Stimulated activated CD8-positive, alpha-beta memory T cell treated with anti-CD3 and anti-CD28 coated beads, Interleukin-4, amount 100 ng/mL, for 4 hours (primary cell): ENCODE measurements at places on chromosomes 1 and 21.

DNA sequence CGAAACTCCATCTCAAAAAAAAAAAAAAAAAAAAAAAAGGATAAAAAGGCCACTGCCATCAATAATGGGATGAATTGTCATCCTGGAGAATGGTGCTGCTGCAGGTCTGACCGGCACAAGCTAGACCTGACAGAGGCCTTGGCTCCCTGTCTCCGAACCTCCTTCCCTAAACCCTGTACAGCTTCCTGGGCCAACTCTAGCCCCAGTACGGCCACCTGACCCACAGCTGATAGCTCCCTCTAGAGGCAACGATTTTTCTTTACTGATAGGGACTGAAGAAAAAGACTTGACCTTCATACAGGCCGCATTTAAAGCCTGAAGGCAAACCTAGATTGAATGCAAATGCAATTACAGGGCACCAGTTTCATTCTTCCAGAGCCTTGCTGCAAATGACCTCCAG, 30.7 kb downstream of the NOL9 start:
- DNase-seq: no peak

DNA sequence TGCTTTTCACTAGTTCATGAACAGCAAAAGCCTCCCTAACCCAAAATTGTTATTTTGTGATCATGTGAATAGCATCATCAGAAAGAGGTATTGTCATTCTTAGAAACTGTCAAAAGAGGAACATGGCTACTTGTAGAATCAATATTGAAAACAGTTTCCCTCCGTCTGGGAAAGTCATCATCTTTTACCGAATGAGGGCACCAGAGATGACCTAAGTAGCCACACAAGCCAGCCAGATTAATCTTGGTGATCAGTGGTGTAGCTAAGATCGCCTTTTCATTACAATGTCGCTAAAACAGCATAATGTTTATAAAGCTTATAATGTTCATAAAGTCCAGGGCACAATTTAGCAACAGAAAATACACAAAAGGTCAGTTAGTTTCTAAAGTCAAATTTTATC, 136.1 kb downstream of the SIPA1L2 start:
- no peak for DNase-seq

DNA sequence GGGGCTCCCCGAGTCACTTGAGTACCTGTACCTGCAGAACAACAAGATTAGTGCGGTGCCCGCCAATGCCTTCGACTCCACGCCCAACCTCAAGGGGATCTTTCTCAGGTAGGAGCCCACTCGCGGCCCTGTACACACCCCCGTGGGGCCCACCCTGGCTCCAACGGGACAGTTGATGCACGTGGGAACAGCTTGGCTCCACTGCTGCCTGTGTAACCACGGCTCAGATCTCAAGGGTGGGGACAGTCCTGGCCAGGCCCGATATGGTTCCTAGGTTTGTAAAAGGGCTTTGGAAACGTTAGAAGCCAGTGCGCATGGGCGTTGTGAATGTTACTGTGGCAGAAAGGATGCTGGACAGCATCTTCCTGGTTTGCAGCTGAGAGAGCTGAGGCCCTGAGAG, 18.8 kb downstream of the PODN start:
- no peak for DNase-seq

- DNase-seq: no peak
Measured at GRCh38 chr1:72891976-72892375, 609.6 kb upstream of the NEGR1 start.

DNA sequence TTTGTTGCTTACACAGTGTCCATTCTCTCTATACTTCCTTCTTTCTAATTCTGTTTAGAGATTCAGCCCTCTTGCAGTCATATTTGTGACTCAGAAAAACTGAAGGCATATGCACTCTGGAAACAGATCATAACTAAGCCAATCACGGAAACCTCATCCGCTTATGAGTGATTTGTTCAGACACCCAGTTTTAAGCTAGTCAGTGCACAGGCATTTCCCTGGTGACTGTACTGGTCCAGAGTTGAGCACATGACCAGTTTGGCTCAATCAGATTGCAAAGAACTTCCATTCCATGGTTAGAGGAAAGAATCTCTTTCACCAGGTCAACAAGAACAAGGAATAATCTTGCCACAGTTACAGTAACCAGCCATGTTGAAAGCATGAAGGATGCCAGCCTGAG, 69.2 kb upstream of the SGIP1 start:
- no peak for DNase-seq

DNA sequence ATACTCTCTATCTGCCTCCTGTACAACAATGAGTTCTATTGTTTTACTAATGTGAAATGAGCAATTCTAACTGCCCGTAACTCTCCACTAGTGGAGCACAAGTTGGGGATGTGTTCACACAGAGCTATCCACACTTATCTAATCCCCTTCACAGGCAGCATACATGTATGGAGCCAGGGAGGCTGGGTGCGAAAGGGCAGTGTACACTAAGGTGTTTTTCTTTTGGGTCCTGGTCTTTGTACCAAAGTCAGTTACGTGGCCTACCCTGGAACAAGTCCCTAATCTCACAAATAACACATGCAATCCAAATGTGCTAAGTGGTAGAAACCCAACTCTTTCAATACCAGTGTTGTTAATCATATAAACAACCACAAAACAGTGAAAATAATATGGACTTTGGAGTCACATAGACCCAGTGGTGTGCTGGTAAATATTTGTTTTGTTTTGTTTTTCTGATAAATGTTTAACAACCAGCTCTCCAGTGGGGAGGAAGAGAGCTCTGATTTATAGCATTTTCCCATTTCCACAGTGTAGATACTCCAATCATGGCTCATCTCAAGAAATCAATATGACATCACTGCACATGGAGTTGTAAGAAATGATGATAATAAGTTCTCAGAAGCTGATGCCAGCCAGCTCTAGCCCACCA, 319.9 kb upstream of the DUSP10 start:
- DNase-seq: no peak

DNA sequence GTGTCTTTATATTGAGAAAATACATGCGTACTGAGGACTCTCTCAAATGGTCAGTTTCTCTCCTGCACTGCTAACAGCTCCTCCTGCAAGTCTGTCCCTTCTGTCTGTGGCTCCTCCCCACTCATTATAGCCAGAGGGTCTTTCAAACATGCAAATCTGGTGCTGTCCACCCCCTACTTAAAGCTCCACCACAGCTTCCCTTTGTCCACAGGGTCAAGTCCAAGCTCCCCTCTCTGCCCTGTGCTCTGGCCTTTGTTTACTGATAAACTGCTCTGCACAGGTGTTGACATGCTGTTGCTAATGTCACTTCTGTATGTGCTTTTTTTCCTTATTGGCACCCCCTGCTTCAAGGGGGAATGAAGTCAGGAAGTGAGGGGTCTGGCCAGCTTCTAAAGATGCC, 47.7 kb upstream of the GPR37L1 start:
- no peak for DNase-seq

DNA sequence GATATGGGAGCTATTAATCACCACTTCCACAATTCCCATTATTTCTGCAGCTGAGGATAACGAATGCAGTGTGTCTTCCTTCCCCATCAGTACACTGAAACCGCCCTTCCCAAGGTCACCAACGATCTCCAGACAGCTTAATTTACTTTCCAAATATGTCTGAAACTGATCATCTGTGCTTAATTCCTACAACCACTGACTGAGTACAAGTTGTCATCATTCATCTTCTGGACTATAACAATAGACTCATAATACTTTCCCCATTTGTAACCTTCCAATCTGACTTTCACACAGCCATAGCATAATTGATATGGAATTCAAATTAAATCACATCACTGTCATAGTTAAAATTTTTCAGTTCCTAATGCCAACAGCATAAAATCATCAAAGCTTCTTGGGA, 17.4 kb downstream of the DNM3 start:
- no peak for DNase-seq
